Heart left ventricle (tissue), 16 donors: ENCODE measurements at places on chromosomes 2 and 18. TPM values are rescaled to one million over a fixed set of nuclear protein-coding genes. Genes with fewer than 3 reads are reported as not detected.
A peak's percentile ranks its signal among the peaks of the same experiment; 100 is the strongest.

SCN3A gene
- total RNA-seq = 1.1 TPM

WDCP gene
- total RNA-seq = 5.9 TPM

GCG gene
- not detected for total RNA-seq

B3GNT7 gene
- total RNA-seq = 1.2 TPM

REG3A gene
- not detected for total RNA-seq

OXER1 gene
- not detected for total RNA-seq

DNA sequence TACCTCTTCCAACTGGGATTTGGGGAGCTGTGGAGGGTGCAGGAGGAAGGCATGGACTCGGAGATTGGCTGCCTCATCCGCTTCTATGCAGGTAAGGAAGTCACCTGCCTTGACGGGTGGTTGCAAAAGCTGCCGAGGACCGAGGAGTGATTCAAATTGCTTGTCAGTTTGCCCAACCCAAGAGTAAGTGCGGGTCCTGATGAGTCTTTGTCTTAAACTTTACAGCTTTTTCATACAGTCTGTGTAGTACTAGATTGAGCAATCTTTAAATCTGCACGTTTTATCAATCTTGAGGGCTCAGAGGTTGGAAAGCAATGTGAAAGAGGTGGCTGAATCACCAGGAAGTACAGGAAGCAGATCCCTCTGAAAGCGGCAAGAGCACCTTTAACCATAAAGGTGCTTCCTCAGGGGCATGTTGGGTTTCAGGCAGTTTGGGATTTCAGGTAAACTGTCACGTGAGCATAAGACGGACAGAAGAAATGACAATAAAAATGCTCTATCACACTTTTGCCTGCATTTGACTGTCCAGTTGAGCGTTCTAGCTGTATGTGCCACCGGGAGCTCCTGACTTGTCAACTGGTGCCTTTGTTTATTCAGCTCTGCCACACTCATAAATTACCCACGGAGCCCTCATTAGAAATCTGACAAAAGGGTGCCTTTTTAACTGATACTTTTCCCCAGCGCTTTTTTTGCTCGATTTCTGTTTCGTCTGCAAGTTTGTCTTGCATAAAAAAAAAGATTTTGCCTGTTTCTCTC lies 2.0 kb downstream of the PHLPP1 start:
- DNase-seq = no peak
- H3K4me3 ChIP-seq = peak overlapping the region; percentile 72
- H3K27me3 ChIP-seq = no peaks in the 10 kb centered on the region

GRCh38 chr2:147500819-147501395 lies 343.9 kb upstream of the ACVR2A start:
- H3K27me3 ChIP-seq = no peaks in the 10 kb centered on the region
- no peak overlapping the region for H3K27ac ChIP-seq
- H3K4me1 ChIP-seq = peaks cover 8% of the 10 kb centered on the region
- H3K4me3 ChIP-seq = no peak overlapping the region
- no peak for DNase-seq

DNA sequence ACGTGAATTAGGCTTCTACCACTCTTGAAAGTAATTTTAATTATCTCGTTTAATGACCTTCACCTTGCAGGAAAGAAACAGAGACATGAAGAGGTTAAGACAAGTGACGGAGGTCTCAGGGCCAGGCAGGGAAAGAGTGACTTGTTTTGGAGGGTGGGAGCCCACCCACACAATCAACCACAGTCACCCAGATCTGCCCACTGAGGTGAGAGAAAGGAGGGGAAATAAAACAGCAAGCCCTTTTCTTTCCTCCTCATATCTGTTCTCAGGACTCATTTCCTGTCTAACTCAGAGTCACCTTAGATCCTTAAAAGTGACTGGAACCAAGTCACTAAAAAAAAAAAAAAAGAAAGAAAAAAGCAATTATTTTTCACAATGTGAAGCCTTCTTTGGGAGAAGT lies 26.8 kb downstream of the ATP8B1 start:
- H3K4me3 ChIP-seq = no peak overlapping the region
- peaks cover 62% of the 10 kb centered on the region for H3K4me1 ChIP-seq
- DNase-seq = no peak
- peak overlapping the region; percentile 67 for H3K27ac ChIP-seq
- H3K36me3 ChIP-seq = no peaks in the 10 kb centered on the region
- no peaks in the 10 kb centered on the region for H3K27me3 ChIP-seq

GRCh38 chr2:74632209-74632938 lies 15.8 kb downstream of the M1AP start:
- H3K4me1 ChIP-seq = no peaks in the 10 kb centered on the region
- H3K27ac ChIP-seq = peak overlapping the region; percentile 32
- no peaks in the 10 kb centered on the region for H3K36me3 ChIP-seq
- no peak overlapping the region for H3K4me3 ChIP-seq
- no peaks in the 10 kb centered on the region for H3K27me3 ChIP-seq
- no peak for DNase-seq

- DNase-seq = no peak
- no peaks in the 10 kb centered on the region for H3K4me1 ChIP-seq
- H3K4me3 ChIP-seq = no peak overlapping the region
- H3K27ac ChIP-seq = no peak overlapping the region
These were observed 30.9 kb downstream of the TMEM185B start for GRCh38 chr2:120192280-120192679.

- H3K4me1 ChIP-seq = peaks cover 71% of the 10 kb centered on the region
- H3K36me3 ChIP-seq = peaks cover 4% of the 10 kb centered on the region
- DNase-seq = no peak
- H3K4me3 ChIP-seq = no peak overlapping the region
- H3K27ac ChIP-seq = no peak overlapping the region
These were observed 1.9 kb downstream of the MCFD2 start for GRCh38 chr2:46913471-46914381.

DNA sequence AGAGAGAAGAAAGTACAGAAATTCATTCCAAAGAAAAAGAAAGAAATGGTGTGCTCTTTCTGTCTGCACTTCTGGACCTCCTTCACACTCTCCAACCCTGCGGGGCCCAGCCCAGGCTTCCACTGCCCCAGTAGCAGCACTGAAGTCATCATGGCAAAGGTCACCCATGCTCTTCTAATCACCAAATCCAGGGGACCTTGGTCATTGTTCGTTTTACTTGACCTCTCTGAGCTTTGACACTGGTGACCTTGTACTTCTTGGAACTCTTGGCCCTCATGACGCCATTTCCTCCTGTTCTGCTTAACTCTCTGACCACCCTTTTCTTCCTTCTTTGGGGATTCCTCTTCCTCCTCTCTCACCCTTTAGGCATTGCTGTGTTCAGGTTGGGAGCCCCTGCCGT lies 105.6 kb downstream of the SMAD7 start:
- H3K27ac ChIP-seq = no peak overlapping the region
- no peaks in the 10 kb centered on the region for H3K36me3 ChIP-seq
- DNase-seq = no peak
- H3K4me1 ChIP-seq = peaks cover 72% of the 10 kb centered on the region
- H3K4me3 ChIP-seq = no peak overlapping the region

GRCh38 chr2:175414191-175414881 lies 232.8 kb upstream of the ATP5MC3 start:
- no peaks in the 10 kb centered on the region for H3K36me3 ChIP-seq
- H3K27ac ChIP-seq = no peak overlapping the region
- H3K4me1 ChIP-seq = no peaks in the 10 kb centered on the region
- no peak overlapping the region for H3K4me3 ChIP-seq
- no peaks in the 10 kb centered on the region for H3K27me3 ChIP-seq
